Left renal cortex interstitium (tissue), 4 donors: ENCODE measurements at places on chromosomes 16 and 17. TPM values are rescaled to one million over a fixed set of nuclear protein-coding genes. Genes with fewer than 3 reads are reported as not detected.

GRCh38 chr16:1610071-1610898 is 1.6 kb downstream of the IFT140 start:
- peak; percentile 84 for DNase-seq

- no peak for DNase-seq
Measured at GRCh38 chr17:6464446-6465041, 20.3 kb downstream of the PIMREG start.

- no peak for DNase-seq
Measured at GRCh38 chr17:44024271-44024663, 9.5 kb upstream of the TMEM101 start.

Gene TMEM106A
- polyA plus RNA-seq = 23.9 TPM
